ENCODE measurements at places on chromosomes 13 and 19.
A peak's percentile ranks its signal among the peaks of the same experiment; 100 is the strongest.

DNA sequence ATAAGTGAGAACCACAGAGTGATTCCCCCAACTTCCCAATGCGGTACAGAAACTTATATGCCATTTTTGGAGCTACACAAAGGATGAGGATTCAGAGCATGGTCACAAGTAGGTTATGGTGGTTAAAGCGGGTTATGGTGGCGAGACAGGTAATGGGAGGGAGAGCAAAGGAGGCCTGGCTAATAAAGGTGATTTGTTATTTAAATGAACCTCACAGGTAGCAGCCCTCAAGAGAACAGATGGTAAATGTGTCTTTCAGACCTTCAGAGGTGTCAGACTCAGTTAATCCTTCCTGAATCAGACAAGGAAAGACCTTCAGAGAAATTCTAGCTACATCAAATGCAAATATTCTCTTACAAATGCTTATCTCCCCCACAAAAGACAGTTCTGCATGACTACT, 1971.4 kb downstream of the OLFM4 start:
- no peak for DNase-seq

- no peak for DNase-seq
Measured at GRCh38 chr13:96821381-96821780, 172.9 kb downstream of the OXGR1 start.

DNA sequence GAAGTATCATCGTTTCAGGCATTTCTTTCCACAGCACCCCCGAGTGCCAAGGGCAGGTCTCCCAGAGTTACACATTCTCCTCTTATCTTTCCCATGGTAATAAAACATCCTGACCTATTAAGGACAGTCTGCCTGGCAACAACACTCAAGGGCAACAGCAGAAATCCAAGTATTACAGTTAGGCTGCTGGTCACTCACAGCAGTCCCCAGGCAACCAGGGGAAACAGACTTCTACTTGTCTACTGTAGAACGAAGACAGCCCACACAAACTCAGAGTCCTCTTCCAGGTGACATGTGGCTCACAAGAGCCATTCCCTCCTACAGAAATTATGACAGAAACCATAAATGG, 24.3 kb downstream of the RCBTB1 start:
- no peak for DNase-seq

DNA sequence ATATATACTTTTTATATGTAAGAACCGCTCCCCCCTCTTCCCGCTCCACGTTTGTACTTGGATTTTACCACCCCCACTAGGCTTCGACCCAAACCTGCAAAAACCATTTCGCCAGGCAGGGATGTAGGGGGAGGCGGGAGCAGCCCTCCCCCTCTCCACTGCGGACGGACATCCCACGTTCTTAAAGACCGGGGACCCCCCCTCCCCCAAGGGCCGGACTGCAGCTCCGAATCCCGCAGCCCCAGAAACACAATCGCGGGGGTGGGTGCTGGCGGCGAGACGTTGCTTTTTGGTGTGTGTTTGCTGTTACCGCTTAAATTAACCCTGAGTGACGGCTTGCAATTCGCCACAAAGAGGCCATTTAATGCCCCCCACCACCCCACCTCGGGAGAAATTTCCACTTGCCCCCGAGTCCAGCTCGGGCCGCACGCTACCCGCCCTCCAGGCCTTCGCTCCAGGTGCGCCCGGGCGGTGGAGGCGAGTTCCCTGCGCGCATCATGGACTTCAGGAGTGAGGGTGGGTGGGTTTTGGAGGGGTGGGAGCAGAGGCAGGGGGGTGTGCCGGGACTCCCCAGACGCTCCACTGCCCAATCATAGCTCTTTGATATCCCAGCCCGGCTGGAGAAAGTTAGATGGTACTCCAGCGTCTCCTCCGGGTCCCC, 15.8 kb downstream of the NFIX start:
- no peak for DNase-seq

DNA sequence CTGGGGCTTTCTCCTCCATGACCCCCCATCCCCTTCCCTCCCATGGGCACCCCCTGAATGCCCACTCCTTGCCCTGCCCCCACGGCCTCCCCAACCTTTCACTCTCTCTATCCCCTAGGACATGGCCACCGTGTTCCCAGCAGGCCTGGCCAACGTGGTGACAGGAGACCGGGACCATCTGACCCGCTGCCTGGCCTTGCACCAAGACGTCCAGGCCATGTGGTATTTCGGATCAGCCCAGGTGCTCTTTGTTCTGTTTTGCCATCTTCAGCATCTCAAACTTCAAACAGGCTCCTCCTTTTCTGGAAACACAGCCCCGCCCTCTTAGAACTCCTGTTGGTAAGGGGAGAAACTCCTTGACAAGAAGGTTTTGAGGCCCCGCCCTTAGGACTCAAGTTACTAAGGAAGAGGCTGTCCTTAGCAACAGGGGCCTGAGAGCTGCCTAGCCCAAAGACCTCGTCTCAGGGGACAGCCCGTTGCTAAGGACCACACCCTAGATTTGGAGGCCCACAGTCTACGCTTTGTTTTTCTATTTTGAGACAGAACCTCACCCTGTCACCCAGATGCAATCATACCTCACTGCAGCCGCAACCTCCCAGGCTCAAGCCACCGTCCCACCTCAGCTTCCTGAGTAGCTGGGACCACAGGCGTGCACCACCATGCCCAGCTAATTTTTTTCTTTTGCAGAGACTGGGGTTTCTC, 5.1 kb upstream of the FLT3LG start:
- DNase-seq = peak; percentile 100

GRCh38 chr13:46662690-46663089, 109.7 kb downstream of the LRCH1 start:
- DNase-seq = no peak

- no peak for DNase-seq
Measured at GRCh38 chr13:39040206-39040605, 1.9 kb downstream of the NHLRC3 start.

DNA sequence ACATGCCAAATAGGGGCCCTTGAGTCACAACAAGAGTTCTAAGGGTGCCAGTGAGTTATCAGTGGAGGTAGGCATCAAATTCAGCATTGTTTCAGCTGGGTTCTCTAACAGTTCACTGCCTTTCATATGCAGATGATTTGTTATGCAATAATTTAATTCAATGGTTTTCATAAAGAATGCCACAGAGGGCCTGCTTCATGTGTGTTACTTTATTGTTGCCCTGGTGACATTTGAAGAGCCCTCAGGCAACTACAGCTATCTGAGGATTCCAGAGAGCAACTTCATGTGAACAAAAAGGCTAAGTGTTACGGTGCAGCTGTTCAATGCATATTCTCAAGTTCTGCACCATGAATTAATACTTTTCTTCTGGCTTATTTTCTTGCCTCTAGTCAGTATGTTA, 43.1 kb upstream of the STARD13 start:
- no peak for DNase-seq

- DNase-seq = peak; percentile 78
Measured at GRCh38 chr19:44401139-44402115, at the start of gene ZNF285. Gene ZNF285 (minus strand): TSS chr19:44401608. CDS start chr19:44397213, 4,395 bp downstream.

- no peak for DNase-seq
Measured at GRCh38 chr13:37546087-37546486, 52.5 kb downstream of the POSTN start.

DNA sequence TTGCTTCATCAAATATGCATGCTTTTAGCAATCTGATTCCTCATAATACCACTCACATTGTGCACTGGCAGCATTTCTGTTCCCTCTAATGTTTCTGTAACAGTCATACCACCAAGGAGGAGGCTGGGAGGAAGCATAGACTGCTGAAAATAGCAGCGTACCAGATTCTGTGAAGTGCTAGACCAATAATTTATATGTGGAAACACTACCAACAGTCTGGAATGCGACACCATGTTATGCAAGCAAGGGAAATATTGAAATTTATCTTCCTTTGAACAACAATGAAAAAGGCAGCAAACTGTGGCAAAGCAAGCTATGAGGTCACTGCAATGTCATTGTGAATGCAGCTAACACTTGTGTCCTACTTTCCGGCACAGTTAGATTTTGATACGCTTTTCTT, 1388.0 kb downstream of the EFNB2 start:
- no peak for DNase-seq

DNA sequence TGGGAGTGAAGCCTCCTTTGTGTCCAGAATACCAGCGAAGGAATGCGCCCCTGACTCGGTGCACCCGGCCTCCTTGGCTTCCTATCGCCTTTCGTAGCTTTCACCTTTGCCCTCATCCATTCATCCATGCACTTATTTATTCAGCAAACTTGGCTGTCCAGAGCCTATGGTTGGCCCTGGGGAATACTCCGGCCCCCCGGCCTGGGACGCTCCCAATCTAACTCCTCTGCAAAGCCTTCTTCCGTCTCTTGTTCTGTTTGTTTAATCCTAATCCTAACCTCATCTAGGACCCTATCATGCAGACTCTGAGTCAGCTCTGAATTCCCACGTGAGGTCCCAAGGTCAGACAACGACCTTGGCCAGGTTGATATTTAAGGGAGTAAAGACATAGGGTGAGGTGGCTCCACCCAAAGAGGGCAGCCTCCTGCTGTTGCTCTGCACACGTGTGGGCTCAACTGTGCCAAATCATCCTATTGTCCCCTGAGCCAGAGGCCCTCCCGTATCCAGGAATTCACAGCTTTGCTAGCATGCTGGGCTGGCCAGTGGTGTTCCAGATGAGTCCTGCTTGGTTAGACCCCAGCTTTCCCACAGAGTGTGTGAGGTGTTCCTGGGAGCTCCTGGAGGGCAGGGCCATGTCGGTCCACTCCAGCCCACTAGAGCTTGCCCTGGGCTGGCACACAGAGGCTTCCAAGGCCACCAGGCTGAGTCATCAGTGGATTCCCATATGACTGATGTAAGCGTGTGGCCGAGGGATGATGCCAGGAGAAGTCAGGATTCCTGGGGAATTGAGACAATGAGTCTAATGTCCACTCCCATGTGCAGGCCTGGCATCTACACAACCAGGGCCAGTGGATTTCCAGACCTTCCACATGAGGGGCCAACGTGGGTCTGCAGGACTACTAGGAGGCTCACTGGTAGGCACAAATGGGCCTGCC, 6.5 kb upstream of the CCNE1 start:
- DNase-seq = no peak

DNA sequence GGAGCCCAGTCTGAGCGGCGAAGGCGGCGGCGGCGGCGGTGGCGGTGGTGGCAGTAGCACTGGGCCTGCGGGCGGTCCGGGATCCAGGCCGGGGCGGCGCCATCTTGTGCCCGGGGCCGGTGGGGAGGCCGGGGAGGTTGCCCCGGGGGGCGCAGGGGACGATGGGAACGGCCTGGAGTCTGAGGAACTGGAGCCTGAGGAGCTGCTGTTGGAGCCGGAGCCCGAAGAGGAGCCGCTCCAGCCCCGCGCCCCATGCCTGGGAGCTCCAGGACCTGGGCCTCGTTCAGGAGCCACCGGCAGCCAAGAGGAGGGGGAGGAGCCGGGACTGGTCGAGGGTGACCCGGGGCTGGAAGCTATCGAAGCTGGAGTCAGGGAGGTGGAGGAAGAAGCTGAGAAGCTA, 11.6 kb downstream of the ZNF28 start:
- no peak for DNase-seq

GRCh38 chr19:38213911-38214625, 10.0 kb downstream of the DPF1 start:
- peak; percentile 67 for DNase-seq

DNA sequence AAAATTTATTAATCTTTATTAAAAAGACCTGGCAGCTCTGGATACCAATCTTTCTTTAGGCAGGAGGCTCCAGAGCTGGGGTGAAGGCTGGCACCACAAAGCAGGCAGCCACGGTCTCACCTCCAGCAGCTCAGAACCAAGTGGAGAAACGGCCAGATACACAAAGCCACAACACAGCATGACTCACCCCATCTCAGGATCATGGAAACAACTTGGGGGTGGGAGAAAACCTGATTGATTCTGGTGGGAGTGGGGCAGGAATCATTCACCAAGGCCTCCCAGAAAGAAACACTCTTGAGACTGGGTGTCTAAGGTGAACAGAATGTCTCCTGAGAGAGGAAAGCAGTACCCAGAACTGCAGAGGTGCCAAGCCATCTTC, 64.2 kb downstream of the CRYL1 start:
- no peak for DNase-seq

DNA sequence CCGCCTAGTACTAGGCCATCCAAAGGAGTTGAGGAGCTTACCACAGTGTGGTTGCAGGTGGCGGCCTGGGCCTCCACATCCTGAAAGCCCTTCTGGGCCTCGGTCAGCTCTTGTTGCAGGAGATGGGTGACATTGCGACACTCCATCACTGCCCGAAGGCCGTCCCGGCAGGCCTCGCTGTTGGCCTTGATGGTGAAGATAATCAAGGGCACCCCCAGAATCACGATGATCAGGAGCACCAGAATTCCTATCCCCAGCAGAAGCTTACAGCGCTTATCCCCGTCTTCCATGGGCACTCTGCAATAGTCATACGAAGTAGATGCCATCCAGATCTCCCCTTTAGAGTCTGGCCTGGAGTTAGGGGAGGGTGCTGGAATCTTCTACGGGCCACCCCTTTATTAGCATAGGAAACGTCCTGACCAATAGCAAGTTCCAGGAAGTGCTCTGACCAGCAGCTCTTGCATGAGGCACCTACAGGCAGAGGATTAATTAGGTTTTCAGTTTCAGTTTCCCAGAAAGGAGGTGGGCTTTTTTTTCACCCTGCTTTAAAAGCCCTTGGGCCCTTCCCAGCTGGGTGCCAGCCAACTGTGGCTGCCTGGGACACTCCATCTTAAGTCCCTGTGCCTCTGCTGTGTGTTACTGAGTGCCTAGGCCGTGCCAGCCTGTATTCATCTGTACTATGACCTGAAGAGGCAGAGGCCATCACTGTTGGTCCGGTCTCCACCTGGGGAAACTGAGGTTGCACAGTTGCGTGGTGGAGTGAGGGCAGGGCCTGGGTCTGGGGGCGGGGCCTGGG, at the start of gene BST2:
BST2 (minus strand) TSS at position 381 of the 796 bp plus-strand sequence; CDS start at position 326, 55 bp downstream.
- DNase-seq = peak; percentile 80

- no peak for DNase-seq
Measured at GRCh38 chr19:18122424-18122823, 24.8 kb downstream of the MAST3 start.

GRCh38 chr19:10774893-10775292, 57.0 kb downstream of the DNM2 start:
- no peak for DNase-seq

DNA sequence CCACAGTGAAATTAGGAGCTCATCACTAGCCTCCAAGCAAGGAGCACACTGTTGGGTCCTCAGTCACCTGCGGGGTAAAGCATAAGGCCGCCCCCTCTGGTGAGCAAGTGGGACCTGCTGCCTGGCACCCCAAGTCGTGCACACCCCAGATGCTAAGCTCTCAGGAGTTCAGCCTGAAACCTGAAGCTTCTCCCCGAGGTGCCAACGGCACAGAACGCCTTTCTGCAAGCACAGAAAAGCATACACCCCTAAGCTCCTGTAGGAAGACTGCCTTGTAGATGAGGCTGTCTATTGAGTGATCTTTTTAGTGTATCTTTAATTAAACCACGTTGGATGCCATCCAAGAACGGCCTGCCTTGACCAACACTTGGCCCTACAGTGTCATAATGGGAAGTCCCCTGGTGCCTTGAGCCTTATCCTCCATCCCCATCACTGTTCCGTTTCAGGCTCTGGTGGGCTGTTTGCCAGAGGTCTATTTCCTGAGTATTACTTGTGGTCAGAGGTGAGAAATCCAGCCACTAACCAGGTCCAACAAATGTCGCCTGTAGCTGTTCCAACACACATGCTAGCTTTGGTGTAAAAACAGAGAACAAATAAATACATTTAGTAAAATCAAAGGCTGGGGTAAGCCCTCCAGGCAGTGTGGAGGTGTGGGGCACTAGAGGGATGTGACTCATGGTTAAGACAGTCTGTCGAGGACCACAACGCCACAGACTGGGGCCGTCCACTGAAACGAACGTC, 44.8 kb downstream of the C13orf42 start:
- no peak for DNase-seq

- no peak for DNase-seq
Measured at GRCh38 chr19:18675779-18676178, 7.7 kb upstream of the CRTC1 start.

- DNase-seq = peak; percentile 36
Measured at GRCh38 chr13:48078251-48078656, 16.6 kb downstream of the MED4 start.

Data from CD4-positive, alpha-beta T cell treated with Interleukin-4 for 4 hours (primary cell).